Myometrial cell (primary cell): ENCODE measurements at places on chromosomes 12 and 14. TPM values are rescaled to one million over a fixed set of nuclear protein-coding genes. Genes with fewer than 3 reads are reported as not detected.

Gene KCNC2
- total RNA-seq, result not detected in 2 replicates

Gene BDKRB1
- total RNA-seq, result 62.3 and 67.5 TPM in 2 replicates

Gene GPRC5D
- not detected in 2 replicates for total RNA-seq

Gene ANKRD33
- total RNA-seq, result not detected in 2 replicates

Gene LRP1-AS
- not detected in 2 replicates for total RNA-seq

Gene TPH2
- not detected in 2 replicates for total RNA-seq

Gene FRMD6
- 155 and 167 TPM in 2 replicates for total RNA-seq

Gene CCDC38
- not detected in 2 replicates for total RNA-seq

Gene WIF1
- 0.18 TPM in 1 of 2 replicates, not detected in the other for total RNA-seq

Gene SLC5A8
- not detected in 2 replicates for total RNA-seq

Gene NXPH4
- 0.71 and 1.2 TPM in 2 replicates for total RNA-seq

Gene RNF10
- total RNA-seq, result 84.4 and 139 TPM in 2 replicates
